Left kidney (tissue), 8 donors: ENCODE measurements at places on chromosomes 11 and 22. TPM values are rescaled to one million over a fixed set of nuclear protein-coding genes. Genes with fewer than 3 reads are reported as not detected.

NPAS4 gene
- 0.55 TPM for polyA plus RNA-seq

LRP5 gene
- 34.4 TPM for polyA plus RNA-seq

C11orf91 gene
- polyA plus RNA-seq, result not detected

EXPH5 gene
- 6.3 TPM for polyA plus RNA-seq

KRTAP5-1 gene
- polyA plus RNA-seq, result 0.35 TPM

CSF2RB gene
- polyA plus RNA-seq, result 1.9 TPM

CD82 gene
- polyA plus RNA-seq, result 11.4 TPM

ART1 gene
- polyA plus RNA-seq, result 0.38 TPM

C1QTNF4 gene
- polyA plus RNA-seq, result 5.8 TPM

KCNK7 gene
- 0.28 TPM for polyA plus RNA-seq

INPPL1 gene
- polyA plus RNA-seq, result 178 TPM

NUMA1 gene
- polyA plus RNA-seq, result 300 TPM

BAIAP2L2 gene
- 8.5 TPM for polyA plus RNA-seq

TRIM66 gene
- polyA plus RNA-seq, result 14.8 TPM

SPA17 gene
- polyA plus RNA-seq, result 25.3 TPM

LYVE1 gene
- polyA plus RNA-seq, result 57.2 TPM

MS4A14 gene
- polyA plus RNA-seq, result 0.62 TPM

CYP2D6 gene
- 6.2 TPM for polyA plus RNA-seq

CHRDL2 gene
- polyA plus RNA-seq, result 0.22 TPM

OR8G5 gene
- polyA plus RNA-seq, result not detected

DDI1 gene
- not detected for polyA plus RNA-seq

NUDT22 gene
- polyA plus RNA-seq, result 24.1 TPM

MTA2 gene
- 108 TPM for polyA plus RNA-seq

MRPL48 gene
- polyA plus RNA-seq, result 66.8 TPM

PATE2 gene
- 0.25 TPM for polyA plus RNA-seq

CARS1 gene
- polyA plus RNA-seq, result 28.4 TPM

DLG2 gene
- polyA plus RNA-seq, result 13.4 TPM

TMEM45B gene
- polyA plus RNA-seq, result 21.5 TPM

NOX4 gene
- 62.9 TPM for polyA plus RNA-seq

OR51I2 gene
- polyA plus RNA-seq, result not detected

RAG1 gene
- 2.8 TPM for polyA plus RNA-seq

DERL3 gene
- 3.2 TPM for polyA plus RNA-seq

MMP7 gene
- 26.0 TPM for polyA plus RNA-seq

OR10A2 gene
- 0.08 TPM for polyA plus RNA-seq

PTPRCAP gene
- 2.6 TPM for polyA plus RNA-seq

OR8H1 gene
- polyA plus RNA-seq, result 0.05 TPM

PIH1D2 gene
- 12.6 TPM for polyA plus RNA-seq

GSTT2 gene
- not detected for polyA plus RNA-seq

CDPF1 gene
- polyA plus RNA-seq, result 10.0 TPM

HEPHL1 gene
- polyA plus RNA-seq, result 0.33 TPM

TRIM34 gene
- polyA plus RNA-seq, result 11.7 TPM

CARD10 gene
- 20.3 TPM for polyA plus RNA-seq

SMIM38 gene
- 0.52 TPM for polyA plus RNA-seq

ARHGAP20 gene
- 5.7 TPM for polyA plus RNA-seq

DEUP1 gene
- 1.4 TPM for polyA plus RNA-seq

TREH gene
- 2.0 TPM for polyA plus RNA-seq

TBX10 gene
- not detected for polyA plus RNA-seq

SCGB1C1 gene
- polyA plus RNA-seq, result 1.1 TPM

PGA4 gene
- polyA plus RNA-seq, result 0.28 TPM

GRAMD1B gene
- polyA plus RNA-seq, result 13.0 TPM

NDUFV1 gene
- 209 TPM for polyA plus RNA-seq

BATF2 gene
- polyA plus RNA-seq, result 3.2 TPM

NECTIN1 gene
- polyA plus RNA-seq, result 41.0 TPM

MS4A4A gene
- polyA plus RNA-seq, result 3.3 TPM

CEP126 gene
- 6.7 TPM for polyA plus RNA-seq

TRPM5 gene
- 2.9 TPM for polyA plus RNA-seq

BCR gene
- 54.6 TPM for polyA plus RNA-seq
